Activated naive CD8-positive, alpha-beta T cell treated with anti-CD3 and anti-CD28 coated beads, Interleukin-2, amount 10 ng/mL, durations not matched to agents 7 days and 5 days (primary cell): ENCODE measurements at places on chromosomes 5 and 9.

GRCh38 chr5:64666078-64666477 is 24.2 kb upstream of the SHISAL2B start:
- no peak overlapping the region for H3K4me3 ChIP-seq
- peaks cover 9% of the 10 kb centered on the region for H3K27me3 ChIP-seq
- no peaks in the 10 kb centered on the region for H3K4me1 ChIP-seq
- H3K36me3 ChIP-seq, result no peaks in the 10 kb centered on the region

- H3K36me3 ChIP-seq, result no peaks in the 10 kb centered on the region
- peaks cover 5% of the 10 kb centered on the region for H3K27me3 ChIP-seq
- H3K4me3 ChIP-seq, result no peak overlapping the region
- no peak for DNase-seq
- no peaks in the 10 kb centered on the region for H3K4me1 ChIP-seq
Observed at GRCh38 chr5:137182576-137182975, 316.6 kb downstream of the SPOCK1 start.

- DNase-seq, result no peak
- H3K4me3 ChIP-seq, result no peak overlapping the region
- H3K36me3 ChIP-seq, result no peaks in the 10 kb centered on the region
Observed at GRCh38 chr9:83281306-83282255, 218.6 kb upstream of the RASEF start.

GRCh38 chr9:79152306-79152705 is 419.5 kb upstream of the TLE4 start:
- no peak for DNase-seq
- no peaks in the 10 kb centered on the region for H3K36me3 ChIP-seq
- no peaks in the 10 kb centered on the region for H3K27me3 ChIP-seq
- no peak overlapping the region for H3K27ac ChIP-seq
- H3K4me1 ChIP-seq, result peaks cover 1% of the 10 kb centered on the region
- no peak overlapping the region for H3K4me3 ChIP-seq

GRCh38 chr5:113202746-113203716 is 226.4 kb downstream of the DCP2 start:
- H3K27ac ChIP-seq, result no peak overlapping the region
- no peak overlapping the region for H3K4me3 ChIP-seq
- H3K4me1 ChIP-seq, result no peaks in the 10 kb centered on the region
- H3K27me3 ChIP-seq, result peaks cover 2% of the 10 kb centered on the region
- no peaks in the 10 kb centered on the region for H3K36me3 ChIP-seq

DNA sequence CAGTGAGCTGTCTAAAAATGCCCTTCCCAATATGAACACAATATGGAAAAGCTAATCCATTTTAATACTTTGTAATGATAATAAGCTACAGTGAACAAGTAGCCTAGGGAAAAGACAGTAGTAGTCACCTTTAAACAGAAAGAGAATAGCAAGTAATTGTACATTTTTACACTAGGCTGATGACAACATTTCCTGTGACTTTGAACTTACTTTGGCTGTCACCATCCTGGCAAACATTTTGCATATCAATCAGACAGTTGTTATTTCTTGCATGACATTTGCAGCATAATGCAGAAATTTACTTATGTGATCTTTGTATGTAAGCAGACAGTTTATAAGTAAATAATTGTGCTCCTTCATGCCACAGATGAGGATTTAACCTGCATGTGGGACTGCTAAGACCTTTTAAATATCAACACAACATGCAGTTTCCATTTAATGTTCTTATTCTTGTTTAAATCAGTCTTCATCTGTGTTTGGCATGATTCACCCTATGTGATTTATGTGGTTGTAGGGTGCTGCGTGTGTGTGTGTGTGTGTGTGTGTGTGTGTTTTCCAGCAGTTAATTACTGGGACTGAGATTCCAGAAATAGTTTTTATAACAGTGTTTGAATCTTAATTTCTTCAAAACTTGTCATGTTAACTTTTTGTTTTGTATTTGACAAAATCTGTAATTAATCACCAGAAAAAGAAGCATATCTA is 997.1 kb upstream of the ARRDC3 start:
- no peak overlapping the region for H3K27ac ChIP-seq
- H3K27me3 ChIP-seq, result no peaks in the 10 kb centered on the region
- no peaks in the 10 kb centered on the region for H3K36me3 ChIP-seq
- no peaks in the 10 kb centered on the region for H3K4me1 ChIP-seq
- DNase-seq, result no peak

DNA sequence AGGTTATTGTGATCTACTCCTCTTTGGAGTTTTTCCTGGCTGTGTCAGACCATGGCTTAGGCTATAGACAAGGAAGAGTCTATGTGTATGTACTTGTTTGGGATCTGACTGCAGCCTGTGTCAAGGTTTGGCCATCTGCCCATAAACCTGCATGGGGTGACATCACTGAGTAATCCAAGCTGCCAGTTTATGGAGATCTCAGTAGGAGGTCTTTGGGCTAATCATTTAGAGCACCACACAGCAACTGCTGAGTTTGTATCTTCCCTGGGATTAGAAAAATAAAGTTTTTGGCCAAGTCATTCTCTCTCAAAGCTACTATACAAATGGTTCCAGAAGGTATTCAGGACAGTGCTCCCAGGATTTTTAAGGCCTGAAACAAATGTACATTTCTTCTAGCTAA is 65.5 kb upstream of the HSPB3 start:
- no peak overlapping the region for H3K4me3 ChIP-seq
- no peaks in the 10 kb centered on the region for H3K4me1 ChIP-seq
- no peak overlapping the region for H3K27ac ChIP-seq
- no peaks in the 10 kb centered on the region for H3K27me3 ChIP-seq
- no peaks in the 10 kb centered on the region for H3K36me3 ChIP-seq

DNA sequence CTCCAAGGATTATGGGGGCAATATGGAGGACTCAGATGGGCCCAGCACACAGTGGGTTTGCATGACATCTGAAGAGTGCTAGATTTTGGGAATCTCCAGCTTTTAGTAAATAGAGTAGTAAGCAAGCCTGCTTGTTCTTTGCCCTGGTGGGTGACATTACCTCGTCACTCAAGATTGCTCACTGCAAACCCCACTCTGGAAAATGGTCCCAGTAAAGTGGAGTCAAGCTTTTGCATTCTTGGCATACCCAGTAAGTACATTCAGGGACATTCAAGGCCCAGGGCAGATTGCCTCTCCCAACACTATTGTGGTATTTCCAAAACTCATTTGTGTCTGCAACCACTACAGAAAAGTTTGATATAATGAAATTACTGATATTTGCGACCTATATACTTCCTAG is 118.5 kb downstream of the INVS start:
- no peak overlapping the region for H3K27ac ChIP-seq
- no peak for DNase-seq
- H3K36me3 ChIP-seq, result no peaks in the 10 kb centered on the region
- H3K4me1 ChIP-seq, result peaks cover 9% of the 10 kb centered on the region
- no peak overlapping the region for H3K4me3 ChIP-seq
- no peaks in the 10 kb centered on the region for H3K27me3 ChIP-seq

GRCh38 chr5:37111426-37112382 is 137.5 kb downstream of the CPLANE1 start:
- peak overlapping the region; percentile 66 for H3K4me3 ChIP-seq
- peaks cover 35% of the 10 kb centered on the region for H3K4me1 ChIP-seq
- H3K36me3 ChIP-seq, result peaks cover 50% of the 10 kb centered on the region
- no peaks in the 10 kb centered on the region for H3K27me3 ChIP-seq
- no peak for DNase-seq

- no peak for DNase-seq
- no peak overlapping the region for H3K27ac ChIP-seq
- H3K4me1 ChIP-seq, result no peaks in the 10 kb centered on the region
- H3K27me3 ChIP-seq, result peaks cover 3% of the 10 kb centered on the region
- no peaks in the 10 kb centered on the region for H3K36me3 ChIP-seq
Observed at GRCh38 chr9:94721754-94722153, 4.7 kb upstream of the AOPEP start.

DNA sequence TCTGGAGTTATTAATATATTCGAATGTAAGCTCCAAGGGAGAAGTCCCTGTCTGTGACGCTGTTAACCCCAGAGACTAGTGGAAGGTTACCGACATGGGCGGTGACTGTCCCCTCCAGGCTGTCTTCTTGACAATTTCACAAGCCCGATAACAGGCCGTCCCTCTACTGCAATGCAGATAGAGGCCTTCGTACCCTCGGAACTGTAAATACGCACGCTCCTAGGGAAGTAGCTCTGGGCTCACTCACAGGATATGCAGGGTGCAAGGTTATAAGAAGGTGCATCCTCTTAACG is 680 bp upstream of the RFK start:
- H3K4me3 ChIP-seq, result peak overlapping the region; percentile 98
- DNase-seq, result no peak
- peak overlapping the region; percentile 98 for H3K27ac ChIP-seq

DNA sequence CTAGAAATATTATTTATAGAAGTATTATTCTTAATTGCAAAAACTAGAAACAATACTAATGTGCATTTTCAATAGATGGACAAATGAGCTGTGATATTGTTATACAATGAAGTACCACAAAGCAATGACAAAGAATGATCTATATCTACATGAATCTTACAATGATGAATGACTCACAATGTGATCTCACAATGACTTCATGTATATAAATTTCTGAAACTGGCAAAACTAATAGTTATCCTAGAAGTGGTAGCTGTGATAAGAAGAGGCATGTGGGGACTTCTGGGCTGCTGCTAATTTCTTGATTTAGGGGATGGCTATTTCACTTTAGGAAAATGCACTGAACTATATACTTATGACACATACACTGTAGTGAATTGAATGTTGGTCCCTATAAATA is 396.0 kb upstream of the ZNF608 start:
- no peak for DNase-seq
- no peaks in the 10 kb centered on the region for H3K4me1 ChIP-seq
- H3K36me3 ChIP-seq, result no peaks in the 10 kb centered on the region
- H3K27me3 ChIP-seq, result no peaks in the 10 kb centered on the region

- no peak overlapping the region for H3K27ac ChIP-seq
- H3K4me3 ChIP-seq, result no peak overlapping the region
- H3K36me3 ChIP-seq, result no peaks in the 10 kb centered on the region
- DNase-seq, result no peak
Observed at GRCh38 chr9:79432485-79432884, 139.3 kb upstream of the TLE4 start.

- H3K36me3 ChIP-seq, result peaks cover 31% of the 10 kb centered on the region
- H3K4me1 ChIP-seq, result peaks cover 34% of the 10 kb centered on the region
- no peaks in the 10 kb centered on the region for H3K27me3 ChIP-seq
- peak overlapping the region; percentile 87 for H3K27ac ChIP-seq
- DNase-seq, result peak; percentile 62
Observed at GRCh38 chr9:136902259-136902821, 16.0 kb downstream of the TRAF2 start.

- DNase-seq, result no peak
- H3K4me1 ChIP-seq, result peaks cover 6% of the 10 kb centered on the region
- no peak overlapping the region for H3K4me3 ChIP-seq
Observed at GRCh38 chr5:151643388-151643787, 43.3 kb downstream of the SPARC start.
